ENCODE measurements at places on chromosomes 11 and 22. TPM values are rescaled to one million over a fixed set of nuclear protein-coding genes. Genes with fewer than 3 reads are reported as not detected.

TEX54 gene
- not detected for total RNA-seq

MIOX gene
- 0.31 TPM for total RNA-seq

PKDREJ gene
- not detected for total RNA-seq

SLC25A18 gene
- not detected for total RNA-seq

- DNase-seq: no peak
- no peak overlapping the region for H3K4me3 ChIP-seq
- no peak overlapping the region for H3K27ac ChIP-seq
- no peaks in the 10 kb centered on the region for H3K27me3 ChIP-seq
Measured at GRCh38 chr11:126917531-126918204, 82.9 kb downstream of the KIRREL3 start.

DNA sequence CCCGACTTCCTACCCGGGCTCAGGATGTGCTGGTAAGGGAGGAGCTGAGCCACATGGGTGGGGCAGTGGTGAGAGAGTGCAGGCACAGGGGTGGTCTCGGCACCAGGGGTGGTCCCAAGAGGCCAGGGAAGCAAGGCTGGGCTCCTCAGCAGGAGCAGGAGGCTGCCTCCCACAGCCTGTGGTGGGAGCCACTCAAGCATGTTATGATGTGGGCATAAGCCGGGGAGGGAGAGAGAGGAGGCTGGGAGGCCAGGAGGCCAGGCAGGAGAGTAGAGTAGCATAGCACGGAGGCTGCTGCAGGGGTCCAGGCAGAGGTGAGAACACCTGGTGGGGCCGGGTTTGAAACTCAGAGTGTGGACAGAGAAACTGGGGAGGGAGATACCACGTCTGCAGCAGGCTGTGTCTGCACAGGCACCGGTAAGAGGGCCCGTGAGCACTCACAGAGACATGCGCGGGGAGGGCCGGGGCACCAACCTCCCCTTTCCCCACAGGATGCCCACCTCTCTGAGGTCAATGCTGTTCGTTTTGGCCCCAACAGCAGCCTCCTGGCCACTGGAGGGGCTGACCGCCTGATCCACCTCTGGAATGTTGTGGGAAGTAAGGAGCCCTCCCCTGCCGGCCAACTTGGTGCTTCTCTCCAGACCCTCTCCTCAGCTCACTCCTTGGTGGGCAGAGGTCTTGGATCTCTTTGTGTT, 10.7 kb downstream of the ATG16L2 start:
- H3K36me3 ChIP-seq: peaks cover 31% of the 10 kb centered on the region
- H3K4me1 ChIP-seq: peaks cover 11% of the 10 kb centered on the region
- no peak overlapping the region for H3K27ac ChIP-seq
- H3K27me3 ChIP-seq: no peaks in the 10 kb centered on the region
- DNase-seq: no peak

DNA sequence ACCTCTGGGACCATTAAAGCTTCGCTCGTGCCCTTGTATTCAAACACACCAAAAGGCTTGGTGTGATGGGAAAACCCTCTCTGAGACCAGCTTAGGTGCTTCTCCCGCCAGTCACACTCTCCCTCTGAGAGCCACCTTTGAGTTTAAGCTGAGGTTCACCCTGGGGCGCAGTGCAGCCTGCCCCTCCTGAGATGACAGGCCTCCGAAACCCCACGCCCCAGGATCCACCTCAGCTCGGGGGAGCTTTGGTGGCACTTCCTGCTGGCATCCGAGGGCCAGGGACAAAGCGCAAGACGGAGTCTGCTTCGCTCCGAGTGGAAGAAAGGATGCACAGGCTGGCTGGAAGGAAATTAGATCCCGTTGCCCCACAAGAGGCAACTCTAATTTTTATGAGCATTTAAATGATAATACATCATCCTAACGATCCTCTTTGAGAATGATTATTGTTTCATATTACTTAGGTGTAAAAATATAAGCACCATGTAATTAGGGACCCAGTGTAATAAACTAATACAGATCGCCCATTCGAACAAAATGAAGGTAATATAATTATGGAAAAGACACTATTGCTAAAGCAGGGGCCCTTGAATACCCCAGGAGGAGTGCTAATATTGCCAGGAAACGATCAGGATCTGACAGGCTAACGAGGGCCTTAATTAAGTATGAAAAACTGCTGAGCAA, 134.7 kb downstream of the CEP164 start:
- DNase-seq: no peak
- no peaks in the 10 kb centered on the region for H3K36me3 ChIP-seq
- no peak overlapping the region for H3K4me3 ChIP-seq
- H3K4me1 ChIP-seq: no peaks in the 10 kb centered on the region
- H3K27me3 ChIP-seq: no peaks in the 10 kb centered on the region
